ENCODE measurements at places on chromosomes 7 and 10.

- no peak for DNase-seq
These were observed 262.5 kb downstream of the TCERG1L start for GRCh38 chr10:131049016-131049415.

- no peak for DNase-seq
These were observed 31.1 kb upstream of the IMMP2L start for GRCh38 chr7:111593343-111593742.

- no peak for DNase-seq
These were observed 85.5 kb downstream of the JCAD start for GRCh38 chr10:29973921-29974320.

- DNase-seq, result no peak
These were observed 26.6 kb downstream of the TMEM243 start for GRCh38 chr7:87192784-87193487.

DNA sequence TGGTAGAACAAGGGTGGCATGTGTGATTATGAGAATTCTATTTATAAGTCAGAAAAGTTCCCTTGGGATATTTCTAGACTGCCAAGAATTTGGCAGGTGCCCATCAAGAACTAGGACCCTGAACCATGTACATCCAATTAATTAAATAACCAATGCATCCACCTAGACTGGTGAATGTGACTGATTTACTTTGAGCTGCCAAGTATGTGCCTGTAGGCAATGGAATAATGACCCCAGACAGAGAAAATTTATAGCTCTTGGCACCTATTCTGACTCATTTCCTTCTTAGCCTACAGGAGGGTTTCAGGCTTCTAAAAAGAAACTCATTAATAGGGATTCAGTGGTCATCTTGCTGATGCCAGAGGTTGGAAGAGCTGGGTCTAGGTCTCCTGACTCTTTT is 54.9 kb downstream of the KCNH2 start:
- DNase-seq, result no peak

DNA sequence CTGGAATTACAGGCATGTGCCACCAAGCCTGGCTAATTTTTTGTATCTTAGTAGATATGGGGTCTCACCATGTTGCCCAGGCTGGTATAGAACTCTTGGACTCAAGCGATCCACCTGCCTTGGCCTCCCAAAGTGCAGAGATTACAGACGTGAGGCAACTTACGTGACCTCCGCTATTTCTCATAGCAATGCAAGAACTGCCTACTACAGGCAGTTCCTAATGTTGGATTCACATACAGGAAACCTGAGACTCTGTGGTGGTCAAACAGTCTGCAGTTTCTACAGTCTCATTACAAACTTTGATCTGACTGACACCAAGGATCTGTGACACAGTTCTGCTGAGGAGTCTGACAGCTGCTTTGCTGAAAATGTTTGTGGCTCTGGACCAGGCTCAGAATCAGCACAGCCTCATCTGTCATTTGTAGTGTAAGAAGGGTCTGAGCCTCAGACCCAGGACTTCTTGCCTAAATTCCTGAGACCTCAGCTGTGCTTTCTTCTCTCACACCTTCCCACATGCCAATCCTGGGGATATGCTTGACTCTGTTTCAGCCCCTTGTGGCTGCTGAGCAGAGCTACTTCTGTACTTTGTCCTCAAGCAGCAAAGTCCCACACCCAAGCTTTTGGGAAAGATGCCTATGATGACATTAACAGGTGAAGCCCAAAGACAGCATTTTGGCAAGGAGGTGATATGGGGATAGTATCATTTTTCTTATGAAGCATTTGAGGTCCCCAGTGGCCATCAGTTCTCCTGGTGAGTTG is 48.0 kb upstream of the CYP2C9 start:
- no peak for DNase-seq

DNA sequence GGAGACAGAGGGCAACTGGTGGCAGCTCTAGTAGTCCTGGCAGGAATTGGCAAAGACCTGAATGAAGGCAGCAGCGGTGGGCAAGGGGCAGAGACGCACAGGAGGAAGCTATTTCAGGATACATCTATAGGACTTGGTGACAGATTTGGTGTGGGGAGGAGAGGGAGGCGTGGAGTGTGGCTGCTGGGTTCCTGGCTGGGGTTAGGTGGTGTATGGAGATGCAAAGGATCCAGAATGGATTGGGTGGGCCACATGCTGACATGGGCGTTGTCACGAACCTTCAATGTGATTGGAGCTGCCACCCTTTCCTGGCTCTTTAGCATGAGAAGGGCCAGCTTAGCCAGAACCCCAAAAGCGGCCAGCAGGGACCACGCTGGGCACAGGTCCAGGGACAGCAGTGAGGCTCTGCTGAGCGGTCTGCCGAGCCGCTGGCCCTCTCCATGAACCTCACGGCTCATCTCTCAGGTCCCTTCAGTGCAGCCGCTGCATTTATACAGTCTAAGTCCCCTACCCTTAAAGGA is 10.2 kb upstream of the ADCY1 start:
- DNase-seq, result no peak

- DNase-seq, result peak; percentile 84
These were observed 102.3 kb upstream of the PPIF start for GRCh38 chr10:79244841-79245504.

- DNase-seq, result no peak
These were observed 16.8 kb upstream of the MSMB start for GRCh38 chr10:46062723-46063428.

GRCh38 chr10:5625992-5626777 is 40.2 kb downstream of the ASB13 start:
- DNase-seq, result no peak

DNA sequence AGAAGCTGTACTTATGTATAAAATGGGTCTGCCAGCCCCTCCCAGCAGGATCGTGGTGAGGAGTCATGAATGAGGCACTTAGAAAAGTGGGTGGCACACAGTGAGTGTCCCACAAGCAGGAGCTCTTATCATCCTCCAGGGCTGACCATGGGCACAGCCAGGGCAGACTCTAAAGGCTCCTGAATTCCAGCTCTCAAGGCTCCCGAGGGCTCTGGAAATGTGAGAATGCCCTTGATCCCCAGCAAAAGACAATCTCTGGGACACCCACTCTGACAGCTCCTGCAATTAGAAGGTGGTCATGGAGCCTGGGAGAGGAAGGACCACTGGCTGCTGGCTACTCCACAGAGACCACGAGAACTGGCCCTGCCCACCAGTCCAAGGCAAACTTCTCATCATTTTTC is 1.6 kb downstream of the VSTM4 start:
- no peak for DNase-seq

- DNase-seq, result peak; percentile 52
These were observed 82.7 kb downstream of the PAX2 start for GRCh38 chr10:100827819-100828737.

GRCh38 chr7:142352543-142352942 is 94.7 kb upstream of the PRSS58 start:
- DNase-seq, result no peak

DNA sequence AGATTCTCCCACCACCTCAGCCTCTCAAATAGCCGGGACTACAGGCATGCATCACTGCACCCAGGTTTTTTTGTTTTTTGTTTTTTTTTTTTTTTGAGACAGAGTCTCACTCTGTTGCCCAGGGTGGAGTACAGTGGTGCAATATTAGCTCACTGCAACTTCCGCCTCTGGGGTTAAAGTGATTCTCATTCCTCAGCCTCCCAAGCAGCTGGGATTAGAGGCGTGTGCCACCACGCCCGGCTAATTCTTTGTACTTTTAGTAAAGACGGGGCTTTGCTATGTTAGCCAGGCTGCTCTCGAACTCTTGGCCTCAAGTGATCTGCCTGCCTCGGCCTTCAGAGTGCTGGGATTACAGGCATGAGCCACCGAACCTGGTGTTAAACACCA is 107.5 kb upstream of the KIF5B start:
- no peak for DNase-seq

DNA sequence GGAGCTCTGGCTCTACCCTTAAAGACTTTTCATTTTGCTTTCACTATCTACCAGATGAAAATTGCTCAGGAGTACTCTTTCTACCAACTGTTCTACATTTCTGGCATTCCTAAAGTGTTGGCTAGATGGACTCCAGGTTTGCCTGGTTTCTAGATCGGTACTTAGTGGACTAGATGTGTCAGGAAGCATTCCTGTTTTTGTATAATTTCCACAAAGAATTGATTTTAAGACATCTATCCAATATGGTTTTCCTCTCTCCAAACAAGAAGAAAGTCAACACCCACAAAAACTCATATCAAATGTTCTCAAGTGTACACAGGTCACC is 157.7 kb downstream of the CHRM2 start:
- DNase-seq, result no peak

Data from hepatic stellate cell (primary cell).